ENCODE measurements at places on chromosomes 13 and 19.
A peak's percentile ranks its signal among the peaks of the same experiment; 100 is the strongest.

- no peak for DNase-seq
Observed at GRCh38 chr13:55013051-55013450, 1984.4 kb downstream of the OLFM4 start.

GRCh38 chr13:48783181-48783630 is 129.5 kb downstream of the CYSLTR2 start:
- DNase-seq, result peak; percentile 95

GRCh38 chr13:34655554-34655953 is 286.5 kb upstream of the NBEA start:
- no peak for DNase-seq

DNA sequence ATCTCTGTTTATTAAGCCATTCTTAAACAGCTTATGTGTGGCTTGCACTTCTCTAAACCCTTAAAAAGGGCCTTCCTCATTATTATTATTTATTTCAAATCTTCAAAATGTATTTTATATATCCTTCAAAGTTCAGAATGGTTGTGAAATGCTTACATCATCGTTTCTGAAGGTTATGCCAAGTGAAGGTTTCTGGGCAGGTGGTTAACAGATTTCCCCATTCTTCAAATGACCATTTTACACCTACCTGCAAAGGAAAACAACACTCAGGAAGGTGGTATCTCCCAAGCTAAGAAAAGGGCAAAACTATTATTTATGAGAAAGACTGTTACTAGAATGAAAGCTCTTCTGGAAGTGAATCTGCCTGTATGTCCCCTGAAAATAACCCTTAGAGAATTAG is 191.6 kb downstream of the SHISA2 start:
- DNase-seq, result no peak

DNA sequence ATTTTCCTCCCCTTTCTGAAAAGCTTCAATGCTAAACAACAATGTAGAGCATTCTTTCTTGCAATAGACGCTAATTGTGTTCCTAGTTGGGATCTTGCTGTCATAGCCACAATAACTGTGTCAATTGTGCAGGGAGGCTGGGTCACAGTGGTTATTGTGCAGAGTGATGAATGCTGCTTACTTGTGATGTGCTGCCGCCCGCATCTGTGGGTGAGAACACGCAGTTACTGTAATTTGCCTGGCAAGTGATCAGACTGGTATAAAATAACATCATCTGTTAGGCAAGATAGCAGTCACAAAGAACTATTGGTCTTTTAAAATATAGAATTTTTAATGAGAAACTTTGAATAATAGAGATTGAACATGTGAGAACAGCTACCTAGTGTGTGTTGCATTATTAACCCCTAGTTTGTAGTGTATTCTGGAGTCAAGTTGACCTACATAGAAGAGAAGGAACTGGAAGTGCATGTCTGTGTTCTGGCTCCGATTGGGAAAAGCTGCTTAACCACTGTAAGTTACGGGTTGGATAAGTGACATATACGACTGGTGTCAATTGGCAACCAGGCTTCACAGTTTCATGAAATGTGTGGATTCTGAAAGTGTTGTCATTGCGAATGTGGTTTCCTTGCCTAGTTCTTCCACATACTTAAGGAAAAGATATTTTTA is 43.6 kb downstream of the SLAIN1 start:
- no peak for DNase-seq

GRCh38 chr13:21481359-21481758 is 22.3 kb upstream of the ZDHHC20 start:
- DNase-seq, result peak; percentile 20

GRCh38 chr19:41845051-41845590 is 279 bp downstream of the DMRTC2 start:
- DNase-seq, result no peak

GRCh38 chr13:43014162-43014561 is 9.2 kb upstream of the DNAJC15 start:
- no peak for DNase-seq

DNA sequence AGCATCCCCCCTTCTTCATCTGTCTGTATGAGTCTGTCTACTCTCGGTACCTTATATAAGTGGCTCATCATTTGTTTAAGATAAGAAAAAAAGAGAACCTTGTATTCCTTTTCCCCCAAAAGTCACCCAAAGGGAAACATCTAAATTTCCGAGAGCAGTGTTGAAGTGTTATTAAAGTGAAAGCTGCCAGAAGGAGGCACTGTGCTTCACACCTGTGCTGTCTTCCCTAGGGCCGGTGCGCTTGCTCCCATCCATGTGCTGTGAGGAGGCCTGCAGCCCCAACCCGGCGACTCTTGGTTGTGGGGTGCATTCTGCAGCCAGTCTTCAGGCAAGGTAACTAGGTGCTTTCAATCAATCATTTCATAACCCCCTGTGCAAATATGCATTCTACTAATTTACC is 97.5 kb downstream of the TNFRSF19 start:
- DNase-seq, result no peak

GRCh38 chr13:94259984-94260383 is 219.5 kb downstream of the DCT start:
- DNase-seq, result no peak

DNA sequence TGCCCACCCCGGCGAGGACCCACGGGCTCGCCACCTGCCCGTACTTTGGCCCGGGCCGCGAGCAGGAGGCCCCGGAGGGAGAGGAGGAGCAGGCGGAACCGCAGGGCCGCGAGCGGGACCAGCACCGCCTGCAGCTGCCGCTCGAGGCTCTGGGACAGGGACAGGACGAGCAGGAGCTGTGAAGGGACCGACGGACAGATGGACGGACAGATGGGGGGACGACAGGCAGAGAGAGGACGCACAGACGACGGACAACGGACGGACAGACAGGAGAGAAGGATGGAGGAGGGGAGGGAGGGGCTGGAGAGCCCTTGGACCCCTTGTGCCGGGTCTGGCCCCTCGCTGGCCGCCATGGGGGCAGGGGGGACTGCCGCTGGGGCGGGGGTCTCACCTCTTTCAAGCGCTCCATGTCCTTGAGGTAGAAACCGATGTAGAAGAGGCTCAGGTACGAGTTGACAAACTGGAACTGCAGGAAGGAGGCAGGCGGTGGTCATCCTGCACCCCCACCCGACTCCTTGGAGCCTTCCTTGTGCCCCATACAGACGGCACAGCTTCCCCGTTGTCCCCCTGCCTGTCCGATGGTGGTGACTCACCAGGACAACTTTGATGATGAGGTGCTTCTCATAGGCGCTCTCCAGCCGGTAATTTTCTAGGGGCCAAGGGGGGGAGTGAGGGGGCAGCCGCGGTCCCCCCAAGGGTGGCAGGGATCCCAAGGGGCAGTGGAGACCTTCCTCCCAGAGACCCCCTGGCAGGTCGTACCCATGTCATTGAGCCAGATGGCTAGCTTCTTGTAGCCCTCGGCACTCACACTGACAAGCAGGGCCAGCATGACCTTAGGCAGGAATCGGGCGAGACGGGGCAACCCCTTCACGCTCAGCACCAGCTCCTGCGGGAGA is 5.0 kb downstream of the ANO8 start:
- DNase-seq, result no peak
